Lung (tissue), 17 donors: ENCODE measurements at places on chromosomes 2 and 18. TPM values are rescaled to one million over a fixed set of nuclear protein-coding genes. Genes with fewer than 3 reads are reported as not detected.

Gene EPC2
- 29.6 TPM for total RNA-seq

Gene SERPINB10
- 0.64 TPM for total RNA-seq

Gene KCNF1
- 0.34 TPM for total RNA-seq

Gene PAIP2B
- 9.1 TPM for total RNA-seq

Gene CPLX4
- not detected for total RNA-seq

- H3K27ac ChIP-seq, result no peak overlapping the region
- no peaks in the 10 kb centered on the region for H3K36me3 ChIP-seq
- no peak for DNase-seq
- no peaks in the 10 kb centered on the region for H3K27me3 ChIP-seq
- H3K4me3 ChIP-seq, result no peak overlapping the region
These were observed 19.9 kb upstream of the PLEKHH2 start for GRCh38 chr2:43616967-43617680.

- no peaks in the 10 kb centered on the region for H3K4me1 ChIP-seq
- no peaks in the 10 kb centered on the region for H3K27me3 ChIP-seq
- no peak for DNase-seq
- no peak overlapping the region for H3K4me3 ChIP-seq
- H3K27ac ChIP-seq, result no peak overlapping the region
These were observed 51.3 kb downstream of the FMNL2 start for GRCh38 chr2:152386266-152386665.

- no peaks in the 10 kb centered on the region for H3K27me3 ChIP-seq
- H3K27ac ChIP-seq, result no peak overlapping the region
- H3K4me1 ChIP-seq, result no peaks in the 10 kb centered on the region
- no peaks in the 10 kb centered on the region for H3K36me3 ChIP-seq
- no peak for DNase-seq
These were observed 51.8 kb upstream of the GPR17 start for GRCh38 chr2:127594116-127594591.

DNA sequence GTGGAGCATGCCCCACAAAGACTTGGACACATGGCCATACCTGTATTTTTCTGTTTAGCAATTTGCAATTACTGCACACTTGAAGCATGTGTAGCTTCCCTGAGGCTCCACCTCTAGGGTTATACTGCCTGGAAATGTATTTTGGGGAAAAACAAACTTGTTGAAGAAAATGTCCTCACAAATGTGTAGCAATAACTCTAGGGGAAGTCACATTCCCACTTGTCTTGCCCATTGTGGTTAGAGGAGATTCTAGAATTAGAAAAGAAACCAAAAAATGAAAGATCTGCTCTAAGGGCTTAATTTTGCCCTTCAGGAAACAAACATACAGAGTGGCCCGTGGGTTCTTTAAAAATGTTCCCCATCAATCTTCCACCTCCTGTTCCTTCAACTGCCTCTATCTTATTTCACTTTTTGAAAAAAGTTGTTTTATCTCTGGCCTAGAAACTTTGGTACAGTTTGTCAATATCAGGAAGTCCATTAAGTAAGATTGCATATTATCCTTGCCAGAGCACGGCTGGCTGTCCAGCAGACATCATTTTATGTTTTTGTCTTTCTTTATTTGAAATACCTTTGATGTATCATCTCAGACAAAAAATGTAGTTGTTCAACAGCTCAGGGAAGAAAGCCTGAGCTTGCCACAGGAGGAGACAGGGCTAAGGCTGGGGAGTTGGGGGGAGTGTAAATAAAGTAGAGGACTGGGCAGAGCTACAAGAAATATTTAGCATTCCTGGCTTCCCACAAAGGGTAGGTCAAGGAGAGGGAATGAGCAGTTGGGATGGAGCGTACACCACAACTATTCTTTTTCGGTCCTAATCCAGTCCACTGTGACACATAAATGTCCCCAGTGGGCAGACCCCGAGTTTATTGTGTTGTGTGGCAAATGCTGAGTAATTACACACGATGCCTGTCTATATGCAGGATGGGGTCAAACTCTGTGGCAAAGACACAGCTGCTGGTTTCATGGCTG lies 96.8 kb upstream of the CDC42EP3 start:
- peak overlapping the region; percentile 85 for H3K27ac ChIP-seq
- H3K4me1 ChIP-seq, result no peaks in the 10 kb centered on the region
- peak; percentile 82 for DNase-seq

GRCh38 chr2:59938181-59938580 lies 615.3 kb downstream of the BCL11A start:
- DNase-seq, result no peak
- no peaks in the 10 kb centered on the region for H3K36me3 ChIP-seq
- H3K4me1 ChIP-seq, result no peaks in the 10 kb centered on the region
- H3K4me3 ChIP-seq, result no peak overlapping the region
- no peak overlapping the region for H3K27ac ChIP-seq
